ENCODE measurements at places on chromosomes 1 and 21. TPM values are rescaled to one million over a fixed set of nuclear protein-coding genes. Genes with fewer than 3 reads are reported as not detected.

DNA sequence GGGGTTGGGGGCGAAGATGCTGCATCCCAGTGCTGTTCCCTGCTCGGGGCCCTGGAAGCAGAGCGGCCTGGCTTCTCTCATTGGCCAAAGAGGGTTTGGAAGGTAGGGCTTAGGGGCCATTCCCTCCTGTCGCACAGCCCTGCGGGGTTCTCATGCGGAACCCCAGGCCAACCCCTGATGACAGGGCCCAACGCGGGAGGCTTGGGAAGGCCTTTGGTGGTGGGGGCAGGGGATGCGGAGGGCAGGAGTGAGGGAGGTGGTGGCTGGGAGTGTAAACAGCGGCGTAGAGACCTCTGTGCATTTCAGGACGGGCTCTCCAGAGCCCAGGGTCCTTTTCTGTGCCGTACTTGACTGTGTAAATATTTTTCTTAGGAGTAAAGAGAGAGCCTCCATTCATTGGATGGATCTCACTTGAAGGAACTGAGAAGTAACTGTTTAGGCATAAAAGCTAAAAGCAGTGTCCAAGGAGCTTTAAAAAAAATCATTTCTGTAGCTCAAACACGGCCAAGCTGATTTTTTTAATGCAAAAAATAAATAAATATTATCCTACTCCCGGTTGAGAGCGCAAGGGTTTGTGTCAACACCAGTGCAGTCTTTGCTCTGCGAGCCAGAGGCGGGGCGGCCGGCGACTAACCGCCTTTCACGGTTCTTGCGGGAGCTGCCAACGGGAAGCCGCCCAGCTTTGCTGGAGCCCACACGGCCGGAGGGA is 169.1 kb downstream of the PRDM16 start:
- H3K27ac ChIP-seq = no peak overlapping the region
- no peaks in the 10 kb centered on the region for H3K36me3 ChIP-seq
- H3K4me1 ChIP-seq = no peaks in the 10 kb centered on the region
- no peak overlapping the region for H3K4me3 ChIP-seq
- no peak for DNase-seq

DNA sequence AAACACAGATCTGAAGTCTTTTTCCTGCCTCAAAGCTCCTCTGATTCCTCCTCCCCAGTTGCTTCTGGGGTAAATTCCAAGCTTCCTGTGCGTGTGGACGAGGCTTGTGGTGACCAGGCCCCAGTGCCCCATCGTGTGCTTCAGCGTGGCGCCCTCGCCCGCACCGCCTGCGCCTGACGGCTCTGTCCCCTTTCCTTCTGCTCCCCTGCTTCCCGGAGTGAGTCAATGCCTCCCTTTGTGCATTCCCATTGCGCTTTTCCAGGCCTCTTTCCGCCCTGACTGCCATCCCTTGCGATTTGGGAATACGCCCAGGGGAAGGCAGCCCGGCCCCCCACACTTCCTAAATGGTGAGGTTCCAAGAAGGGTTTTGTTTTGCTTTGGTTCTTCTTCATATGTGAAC is 36.3 kb downstream of the FAAP20 start:
- no peaks in the 10 kb centered on the region for H3K4me1 ChIP-seq
- no peak for DNase-seq
- no peak overlapping the region for H3K27ac ChIP-seq
- H3K36me3 ChIP-seq = no peaks in the 10 kb centered on the region

MYBPH gene
- not detected for total RNA-seq

FCGR3B gene
- not detected for total RNA-seq

SAMD11 gene
- 19.5 TPM for total RNA-seq

AIM2 gene
- not detected for total RNA-seq

DNA sequence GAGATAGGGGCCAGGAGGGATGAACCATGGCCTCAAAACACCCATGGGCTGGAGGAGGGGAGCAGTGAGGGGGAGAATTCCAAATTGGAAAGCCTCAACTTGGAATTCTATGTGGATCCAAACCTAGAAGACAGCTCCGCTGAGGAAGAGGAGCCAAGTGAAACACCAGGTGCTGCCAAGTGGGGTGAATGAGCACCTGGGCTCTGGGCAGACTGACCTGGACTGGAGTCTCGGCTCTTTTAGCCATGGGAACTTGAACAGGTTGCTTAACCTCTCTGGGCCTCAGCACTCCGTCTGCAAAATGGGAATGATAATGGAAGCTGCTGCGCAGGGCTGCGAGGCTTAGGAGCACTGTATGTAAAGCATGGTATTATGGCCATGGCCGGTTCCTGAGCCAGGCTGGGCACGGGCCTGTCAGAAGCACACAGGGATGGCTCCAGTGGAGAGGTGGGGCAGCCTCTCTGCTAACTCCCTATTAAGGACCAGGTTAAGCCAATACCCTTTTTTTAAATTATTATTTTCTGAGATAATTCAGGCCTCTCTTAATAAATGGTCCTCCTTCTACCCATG is 81.5 kb downstream of the SYT2 start:
- H3K4me3 ChIP-seq = no peak overlapping the region
- H3K4me1 ChIP-seq = no peaks in the 10 kb centered on the region

FMO3 gene
- total RNA-seq = 1.6 TPM

DNA sequence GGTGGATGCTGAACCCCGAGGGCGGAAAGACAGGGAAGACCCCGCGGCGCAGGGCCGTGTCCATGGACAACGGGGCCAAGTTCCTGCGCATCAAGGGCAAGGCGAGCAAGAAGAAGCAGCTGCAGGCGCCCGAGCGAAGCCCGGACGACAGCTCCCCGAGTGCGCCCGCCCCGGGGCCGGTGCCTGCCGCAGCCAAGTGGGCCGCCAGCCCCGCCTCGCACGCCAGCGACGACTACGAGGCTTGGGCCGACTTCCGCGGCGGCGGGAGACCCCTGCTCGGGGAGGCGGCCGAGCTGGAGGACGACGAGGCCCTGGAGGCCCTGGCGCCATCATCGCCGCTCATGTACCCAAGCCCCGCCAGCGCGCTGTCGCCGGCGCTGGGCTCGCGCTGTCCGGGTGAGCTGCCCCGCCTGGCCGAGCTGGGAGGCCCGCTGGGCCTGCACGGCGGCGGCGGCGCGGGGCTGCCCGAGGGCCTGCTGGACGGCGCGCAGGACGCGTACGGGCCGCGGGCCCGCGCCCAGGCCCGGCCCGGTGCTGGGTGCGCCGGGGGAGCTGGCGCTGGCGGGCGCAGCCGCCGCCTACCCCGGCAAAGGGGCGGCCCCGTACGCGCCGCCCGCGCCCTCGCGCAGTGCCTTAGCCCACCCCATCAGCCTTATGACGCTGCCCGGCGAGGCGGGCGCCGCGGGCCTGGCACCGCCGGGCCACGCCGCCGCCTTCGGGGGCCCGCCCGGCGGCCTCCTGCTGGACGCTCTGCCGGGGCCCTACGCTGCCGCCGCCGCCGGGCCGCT is 20.7 kb downstream of the FOXO6 start:
- no peak for DNase-seq
- peaks cover 27% of the 10 kb centered on the region for H3K4me1 ChIP-seq
- no peaks in the 10 kb centered on the region for H3K36me3 ChIP-seq

ETS2 gene
- total RNA-seq = 18.8 TPM

- peaks cover 3% of the 10 kb centered on the region for H3K27me3 ChIP-seq
- H3K4me3 ChIP-seq = no peak overlapping the region
- no peak overlapping the region for H3K27ac ChIP-seq
These were observed 52.1 kb upstream of the F3 start for GRCh38 chr1:94593611-94594010.

GRCh38 chr1:90411185-90411584 is 305.9 kb downstream of the BARHL2 start:
- no peak overlapping the region for H3K27ac ChIP-seq
- H3K4me1 ChIP-seq = no peaks in the 10 kb centered on the region
- H3K4me3 ChIP-seq = no peak overlapping the region
- H3K36me3 ChIP-seq = no peaks in the 10 kb centered on the region
- no peaks in the 10 kb centered on the region for H3K27me3 ChIP-seq
- no peak for DNase-seq

FAM72D gene
- total RNA-seq = 0.73 TPM

SPRR5 gene
- total RNA-seq = not detected

HMGCS2 gene
- total RNA-seq = not detected

DNA sequence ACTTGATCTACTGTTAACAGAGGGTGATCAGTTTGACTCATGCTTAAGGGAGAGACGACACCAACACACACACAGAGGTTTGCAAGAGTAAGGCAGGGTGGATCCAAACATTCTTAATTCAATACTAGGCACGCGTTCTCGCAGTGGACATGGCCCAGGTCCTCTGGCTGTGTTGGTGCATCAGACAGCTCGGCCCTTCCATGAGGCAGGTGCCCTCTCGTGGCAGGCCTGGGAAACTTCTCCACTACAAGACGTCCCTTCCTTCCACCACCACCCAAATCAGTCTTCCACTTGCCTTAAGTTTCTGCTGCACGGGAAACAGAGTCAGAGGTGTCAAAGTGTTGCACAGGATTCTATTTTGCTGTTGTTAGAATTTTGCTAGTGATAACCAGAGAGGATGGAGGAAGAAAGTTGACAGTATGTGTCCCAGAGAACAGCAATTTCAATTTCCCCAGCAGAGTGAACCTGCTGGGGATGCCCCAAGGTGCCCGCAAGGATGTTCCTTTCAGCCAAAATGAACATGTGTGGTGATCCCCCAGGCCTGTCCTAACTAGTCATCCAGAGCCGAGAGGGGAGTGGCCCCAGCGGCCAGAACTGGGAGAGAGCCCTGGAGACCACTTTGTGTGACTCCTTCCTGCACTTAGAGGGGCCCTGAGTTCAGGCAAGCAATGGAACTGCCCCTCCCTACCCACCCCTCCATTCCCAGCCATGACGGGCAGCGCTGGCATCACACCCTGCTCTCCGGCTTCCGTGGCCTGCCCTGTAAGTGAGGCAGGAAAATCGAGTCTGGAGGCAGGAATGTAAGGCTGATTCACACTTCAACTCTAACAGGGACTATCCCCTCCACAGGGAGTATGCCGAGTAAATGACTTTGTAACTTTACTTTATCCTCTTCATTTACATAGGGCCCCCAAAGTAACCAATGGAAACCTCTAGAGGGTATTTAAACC is 34.8 kb downstream of the MX1 start:
- no peaks in the 10 kb centered on the region for H3K27me3 ChIP-seq
- peaks cover 11% of the 10 kb centered on the region for H3K4me1 ChIP-seq
- no peak for DNase-seq
- H3K27ac ChIP-seq = no peak overlapping the region

- H3K36me3 ChIP-seq = peaks cover 3% of the 10 kb centered on the region
- peaks cover 44% of the 10 kb centered on the region for H3K4me1 ChIP-seq
- peak overlapping the region; percentile 64 for H3K4me3 ChIP-seq
- no peak for DNase-seq
- no peaks in the 10 kb centered on the region for H3K27me3 ChIP-seq
These were observed 56.2 kb downstream of the PEX14 start for GRCh38 chr1:10530756-10531495.

ANKRD34A gene
- total RNA-seq = 1.1 TPM

DNASE2B gene
- total RNA-seq = not detected

TBX15 gene
- 3.1 TPM for total RNA-seq

RGS1 gene
- total RNA-seq = not detected

CYP4Z1 gene
- total RNA-seq = not detected

SPRR4 gene
- total RNA-seq = not detected

DNA sequence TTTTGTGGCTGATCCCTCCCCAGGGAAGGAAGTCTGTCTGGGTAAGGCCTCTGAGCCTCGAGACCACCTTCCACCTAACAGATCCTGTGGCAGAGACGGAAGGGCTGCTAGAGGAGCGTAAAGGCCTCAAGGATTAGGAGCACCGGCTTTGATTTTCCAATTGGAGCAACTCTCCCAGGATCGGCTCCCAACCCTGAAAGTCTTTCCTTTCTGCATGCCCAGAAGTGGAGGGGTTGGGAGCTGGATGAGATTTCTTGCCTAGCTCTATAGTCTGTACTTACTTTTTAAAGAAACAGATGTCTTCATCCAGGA is 41.4 kb downstream of the ELK4 start:
- no peaks in the 10 kb centered on the region for H3K36me3 ChIP-seq
- no peak overlapping the region for H3K27ac ChIP-seq
- H3K27me3 ChIP-seq = peaks cover 3% of the 10 kb centered on the region
- H3K4me3 ChIP-seq = no peak overlapping the region

GRCh38 chr1:201759194-201759815 is 69.7 kb upstream of the IPO9 start:
- no peaks in the 10 kb centered on the region for H3K27me3 ChIP-seq
- H3K36me3 ChIP-seq = peaks cover 15% of the 10 kb centered on the region
- no peak overlapping the region for H3K4me3 ChIP-seq

- DNase-seq = peak; percentile 15
- H3K36me3 ChIP-seq = peaks cover 7% of the 10 kb centered on the region
- peaks cover 14% of the 10 kb centered on the region for H3K4me1 ChIP-seq
- no peak overlapping the region for H3K27ac ChIP-seq
- no peaks in the 10 kb centered on the region for H3K27me3 ChIP-seq
- H3K4me3 ChIP-seq = no peak overlapping the region
These were observed 25.7 kb downstream of the GPR161 start for GRCh38 chr1:168110896-168111545.

PADI1 gene
- total RNA-seq = 1.2 TPM

HSD3B2 gene
- total RNA-seq = not detected

KCNQ4 gene
- total RNA-seq = 0.63 TPM

SSU72 gene
- total RNA-seq = 121 TPM
